ENCODE measurements at places on chromosomes 12 and 14. TPM values are rescaled to one million over a fixed set of nuclear protein-coding genes. Genes with fewer than 3 reads are reported as not detected.
A peak's percentile ranks its signal among the peaks of the same experiment; 100 is the strongest.

KRT74 gene
- not detected for total RNA-seq

DNA sequence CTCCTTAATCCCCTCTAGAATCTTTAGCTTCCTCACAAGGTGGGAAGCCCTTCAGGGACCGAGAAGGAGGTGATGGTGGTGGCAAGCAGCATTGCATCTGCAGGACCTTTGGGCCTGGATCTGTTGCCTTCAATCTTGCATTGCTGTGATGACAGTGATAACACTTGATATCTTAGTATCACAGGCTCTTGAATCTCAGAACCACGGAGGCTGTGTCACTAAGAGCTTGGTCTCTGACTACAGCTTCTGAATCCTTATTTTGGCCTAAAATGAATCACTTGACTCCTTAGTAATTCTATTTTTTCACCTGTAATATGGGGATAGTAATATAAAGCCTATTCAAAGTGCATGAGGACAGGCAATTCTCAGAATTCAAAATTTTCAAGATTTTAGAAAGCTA is 8.9 kb upstream of the AMN1 start:
- no peak for DNase-seq

ZFHX2 gene
- total RNA-seq = not detected

KLRC2 gene
- 17.4 TPM for total RNA-seq

- no peak for DNase-seq
These were observed 428.3 kb upstream of the NOVA1 start for GRCh38 chr14:27026097-27026496.

DNA sequence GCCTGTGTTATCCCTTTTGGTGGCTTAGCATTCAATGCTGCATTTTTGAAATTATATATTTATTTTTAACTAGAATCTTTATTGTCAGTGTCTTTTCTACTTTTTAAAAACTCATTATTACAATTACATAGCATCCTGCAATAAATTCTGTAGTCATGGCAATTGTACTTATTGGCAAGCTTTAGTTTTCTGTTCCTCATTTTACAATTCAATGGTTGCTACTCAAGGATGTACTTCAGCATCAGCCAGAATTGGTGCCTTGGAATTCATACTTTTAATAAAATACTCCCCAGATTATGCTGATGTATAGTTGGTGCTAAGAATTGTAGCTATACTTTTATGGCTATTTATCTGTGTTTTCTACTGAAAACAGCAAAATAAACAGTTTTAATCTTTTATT is 1756.8 kb upstream of the SEL1L start:
- DNase-seq = no peak

UNC79 gene
- total RNA-seq = under 0.01 TPM

DNA sequence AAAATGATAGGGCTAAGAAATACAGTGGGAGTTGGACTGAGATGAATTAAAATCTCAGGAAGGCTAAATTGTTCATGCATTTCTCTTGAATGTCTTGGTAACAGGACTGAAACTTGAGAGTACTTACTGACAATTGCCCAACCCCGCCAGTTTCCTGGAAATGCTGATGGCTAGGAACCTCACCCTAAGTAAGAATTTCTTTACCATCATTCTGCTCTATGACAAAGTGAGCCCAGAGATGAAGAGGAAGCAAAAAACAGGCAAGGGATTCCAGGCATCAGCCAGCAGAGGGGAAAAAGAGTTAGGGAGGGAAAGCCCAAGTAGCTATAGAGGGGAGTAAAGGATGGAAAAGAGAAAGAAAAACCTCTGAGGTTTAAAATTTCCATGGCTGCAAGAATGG is 397.7 kb downstream of the MDGA2 start:
- no peak for DNase-seq

DNA sequence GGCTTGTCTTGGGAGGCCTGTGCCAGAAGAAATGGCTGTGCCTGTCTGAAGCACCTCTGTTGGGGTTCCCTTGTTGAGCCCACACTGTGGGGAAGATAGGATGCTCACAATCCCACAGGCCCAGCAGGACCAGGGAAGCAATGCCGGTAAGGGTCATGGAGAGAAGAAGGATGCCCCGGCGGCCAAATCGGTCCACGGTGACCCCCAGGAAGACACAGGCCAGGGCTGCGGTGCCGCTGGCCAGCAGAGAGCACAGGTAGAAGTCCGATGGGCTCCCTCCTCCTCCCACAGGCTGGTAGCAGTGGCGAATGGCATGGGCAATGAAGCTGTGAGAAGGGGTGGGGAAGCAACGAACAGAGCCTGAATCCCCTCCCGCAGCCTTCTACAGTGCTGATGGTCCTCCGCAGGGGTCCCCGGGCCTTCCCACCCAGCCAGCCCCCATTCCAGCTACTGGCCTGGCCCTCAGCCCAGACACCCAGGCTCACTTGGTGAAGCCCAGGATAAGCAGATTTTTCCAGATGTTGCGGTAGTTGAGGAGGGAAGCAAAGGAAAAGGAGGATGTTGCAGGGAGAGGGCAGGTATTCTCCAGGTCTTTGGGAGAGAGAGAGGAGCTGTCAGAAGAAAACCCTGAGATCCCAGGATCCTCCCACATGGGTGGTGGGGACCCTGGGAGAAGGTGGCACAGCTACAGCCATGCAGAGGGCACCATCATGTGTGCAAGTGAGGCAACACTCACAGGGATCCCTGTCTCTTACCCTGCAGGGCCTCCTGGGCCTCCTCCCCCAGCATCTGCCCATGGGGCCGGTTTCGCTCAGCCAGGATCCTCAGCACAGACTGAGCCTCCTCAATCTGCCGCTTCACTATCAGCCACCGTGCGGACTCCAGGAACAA is 5.0 kb downstream of the SLC22A17 start:
- no peak for DNase-seq

SYNE3 gene
- total RNA-seq = 6.0 TPM

DNA sequence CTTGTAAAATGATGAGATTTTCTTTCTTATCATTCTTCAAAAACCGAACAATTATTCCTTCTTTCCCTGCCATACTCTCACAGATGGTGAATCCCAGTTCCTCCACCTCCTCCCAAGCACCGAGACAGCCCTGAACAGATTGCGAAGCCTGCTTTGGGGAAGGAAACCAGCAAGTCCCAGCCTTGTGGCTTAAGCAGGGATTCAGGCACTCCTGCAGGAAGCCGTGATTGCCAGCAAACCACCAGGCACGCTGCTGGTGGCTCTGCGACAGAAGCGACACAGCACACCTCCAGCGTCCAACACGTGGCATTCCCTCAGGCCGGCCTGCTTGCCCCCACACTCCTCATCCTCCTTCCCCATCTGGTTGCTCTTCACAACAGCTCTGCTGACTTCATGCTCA is 237.7 kb downstream of the GXYLT1 start:
- no peak for DNase-seq

PRH2 gene
- total RNA-seq = not detected

SAV1 gene
- total RNA-seq = 13.5 TPM

- no peak for DNase-seq
These were observed 35.6 kb downstream of the GCH1 start for GRCh38 chr14:54867011-54867410.

DNA sequence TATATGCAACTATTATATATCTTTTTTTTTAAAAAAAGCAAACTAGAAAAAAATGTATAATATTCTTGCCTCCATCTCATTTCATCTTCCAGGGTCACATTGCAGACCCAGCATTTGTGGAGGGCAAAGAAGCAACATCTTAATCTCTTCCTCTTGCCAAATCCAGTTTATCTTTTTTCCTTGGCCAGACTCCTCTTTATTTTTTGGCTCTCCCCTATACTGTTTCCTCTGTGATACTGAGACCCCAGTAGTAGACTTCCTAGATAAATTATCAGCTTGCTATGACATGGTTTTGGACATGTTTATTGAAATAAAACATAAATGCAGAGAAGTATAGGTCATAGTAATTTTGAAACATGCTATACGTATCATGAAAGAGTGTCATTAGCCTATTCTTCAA is 303.8 kb upstream of the DDHD1 start:
- DNase-seq = no peak

DNA sequence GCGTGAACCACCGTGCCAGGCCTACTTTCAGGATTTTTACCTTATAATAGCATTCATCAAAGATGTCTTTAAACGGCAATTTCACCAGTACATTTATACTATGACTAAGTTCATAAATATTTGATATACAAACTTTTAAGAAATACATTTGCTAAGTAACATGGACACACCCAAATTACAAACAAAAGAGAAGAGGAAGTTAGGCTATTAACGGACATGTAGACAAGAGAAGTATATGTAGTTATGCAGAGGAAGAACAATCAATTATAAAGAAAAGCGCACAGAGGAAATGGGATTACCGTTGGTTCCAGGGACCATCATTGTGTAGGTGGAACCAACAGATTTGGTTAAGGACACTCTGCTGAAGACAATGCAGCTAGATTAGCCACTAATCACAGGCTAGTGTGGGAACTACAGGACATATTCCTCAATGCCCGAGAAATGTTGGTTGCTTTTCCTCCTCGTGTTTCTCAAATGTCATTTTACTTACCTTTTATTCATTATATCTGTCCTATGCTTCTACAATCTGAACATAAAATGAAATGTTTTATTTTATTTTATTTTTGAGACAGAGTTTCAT is 24.0 kb upstream of the PKP2 start:
- no peak for DNase-seq

WSCD2 gene
- not detected for total RNA-seq

DNA sequence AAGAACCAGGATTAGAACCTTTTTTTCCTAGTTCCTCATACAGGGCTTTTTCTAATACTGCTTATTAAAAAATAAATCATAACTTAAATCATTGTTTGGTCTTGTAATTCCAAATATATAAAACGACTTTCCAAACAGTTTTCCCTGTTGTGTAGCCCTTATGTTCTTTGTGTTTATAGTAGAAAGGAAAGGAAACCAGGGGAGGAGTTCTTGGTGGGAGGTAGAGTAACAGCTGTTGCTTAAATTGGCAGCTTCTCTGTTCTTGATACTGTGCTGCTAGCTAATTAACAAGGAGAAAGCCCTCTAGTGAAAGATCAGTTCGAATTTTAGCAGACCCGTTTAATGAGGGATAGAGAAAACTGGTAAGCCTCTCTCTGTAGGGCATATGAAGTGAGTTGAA is 15.0 kb downstream of the SRP54 start:
- no peak for DNase-seq

- peak; percentile 62 for DNase-seq
These were observed 5.7 kb downstream of the AHNAK2 start for GRCh38 chr14:104972301-104973134.

GRCh38 chr14:102754370-102755262 is 22.6 kb upstream of the TRAF3 start:
- no peak for DNase-seq

DNA sequence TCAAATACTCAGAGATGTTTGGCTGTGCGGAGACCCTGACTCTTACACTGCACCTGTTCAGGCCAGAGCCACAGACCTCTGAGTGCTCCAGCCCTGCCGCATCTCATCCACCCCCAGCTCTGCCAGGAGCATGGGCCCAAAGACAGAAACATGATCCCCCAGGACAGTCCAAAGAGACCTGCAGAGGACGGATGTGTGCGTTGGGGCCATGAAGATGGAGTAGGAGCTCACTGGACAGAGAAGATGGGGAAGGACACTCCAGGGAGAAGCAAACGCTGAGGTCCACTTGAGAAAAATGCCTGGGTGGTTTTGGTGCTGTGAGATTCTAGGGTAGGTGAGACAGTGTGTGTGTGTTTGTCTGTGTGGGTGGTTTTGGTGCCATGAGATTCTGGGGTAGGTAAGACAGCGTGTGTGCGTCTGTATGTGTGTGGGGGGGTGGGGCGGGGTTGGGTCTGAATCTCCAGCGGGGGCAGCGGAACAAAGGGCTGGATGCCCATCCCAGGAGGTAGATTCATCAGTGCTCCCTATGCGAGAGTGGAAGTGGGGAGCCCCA is 818 bp upstream of the HHIPL1 start:
- no peak for DNase-seq

DNA sequence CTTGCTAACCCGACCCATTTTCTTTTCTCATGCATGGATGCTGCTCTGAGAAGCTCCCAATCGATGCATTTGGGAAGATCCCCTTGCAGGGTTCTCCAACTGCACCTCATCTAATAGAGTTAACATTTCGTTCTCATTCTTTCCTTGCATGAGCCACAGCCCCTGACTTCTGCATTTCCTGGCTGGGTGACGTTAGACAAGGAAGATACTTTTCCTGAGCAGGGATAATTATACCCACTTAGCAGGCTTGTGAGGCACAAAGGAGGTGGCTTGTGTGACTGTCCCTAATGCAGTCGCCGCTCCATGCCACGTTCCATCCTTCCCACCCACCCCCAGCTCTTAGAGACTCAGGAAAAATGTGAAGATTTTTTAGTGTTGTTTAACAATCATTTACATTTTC is 195.1 kb downstream of the CHST11 start:
- DNase-seq = no peak

DNA sequence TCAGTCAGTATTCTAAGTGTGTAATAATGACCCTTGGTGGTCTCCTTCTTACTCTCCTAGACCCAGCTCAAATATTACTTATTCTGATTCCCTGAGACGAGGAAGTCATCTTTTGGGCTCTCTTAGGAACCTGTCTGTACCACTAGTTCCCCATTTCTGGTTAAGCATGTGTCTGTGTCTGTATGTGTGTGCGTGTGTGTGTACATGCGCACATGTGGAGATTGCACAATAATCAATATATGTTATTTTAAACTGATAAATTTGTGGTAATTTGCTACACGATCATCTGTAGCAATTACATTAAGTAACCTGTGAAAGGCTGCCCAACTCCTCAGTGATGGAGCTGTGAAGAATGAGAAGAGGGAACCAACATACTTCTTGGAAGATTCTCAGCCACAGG is 132.2 kb downstream of the ASCL4 start:
- DNase-seq = no peak

- peak; percentile 41 for DNase-seq
These were observed 123.0 kb upstream of the PZP start for GRCh38 chr12:9331218-9331626.

TSHR gene
- total RNA-seq = not detected

HOXC12 gene
- total RNA-seq = not detected

E2F7 gene
- 19.1 TPM for total RNA-seq

ARHGEF40 gene
- total RNA-seq = 26.0 TPM

DNA sequence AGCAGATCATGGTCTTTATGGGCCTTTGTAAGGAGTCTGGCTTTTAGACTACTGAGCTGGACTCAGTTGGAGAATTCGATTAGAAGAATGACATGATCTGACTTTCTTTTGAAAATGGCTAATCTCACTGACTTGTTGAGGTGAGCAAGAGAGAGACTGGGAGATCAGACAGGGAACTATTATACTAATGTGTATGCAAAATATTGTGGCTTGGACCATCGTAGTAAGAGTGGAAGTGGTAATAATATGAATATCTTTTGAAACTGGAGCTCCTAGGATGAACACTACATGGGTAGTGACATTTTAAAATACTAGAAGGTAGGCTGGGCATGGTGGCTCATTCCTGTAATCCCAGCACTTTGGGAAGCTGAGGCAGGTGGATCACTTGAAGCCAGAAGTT is 56.2 kb upstream of the CCT2 start:
- DNase-seq = no peak

GRCh38 chr14:66099451-66099850 is 386.7 kb upstream of the CCDC196 start:
- DNase-seq = no peak

GRCh38 chr12:111006621-111007020 is 86.2 kb upstream of the MYL2 start:
- no peak for DNase-seq

DNA sequence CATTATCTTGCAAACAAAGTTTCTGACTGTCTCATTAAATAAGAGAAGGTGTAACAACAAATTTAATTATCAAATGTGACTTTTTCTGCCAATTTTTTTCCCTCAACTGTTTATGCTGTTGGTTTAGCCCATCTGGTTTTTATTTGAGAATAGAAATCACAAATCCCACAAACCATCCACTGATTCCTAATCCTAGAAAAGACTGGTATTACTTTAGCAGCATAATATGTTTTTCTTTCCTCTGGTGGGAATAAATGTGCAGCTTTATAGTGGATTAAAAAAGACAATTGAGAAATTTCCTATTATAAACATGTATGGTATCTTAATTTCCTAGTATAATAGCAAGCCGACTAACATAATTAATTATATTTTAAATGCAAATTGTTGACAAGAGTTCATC is 257.9 kb upstream of the FOXN3 start:
- DNase-seq = no peak

Measured in RPMI7951 (cell line).